ENCODE measurements at places on chromosomes 11 and 22. TPM values are rescaled to one million over a fixed set of nuclear protein-coding genes. Genes with fewer than 3 reads are reported as not detected.

DNA sequence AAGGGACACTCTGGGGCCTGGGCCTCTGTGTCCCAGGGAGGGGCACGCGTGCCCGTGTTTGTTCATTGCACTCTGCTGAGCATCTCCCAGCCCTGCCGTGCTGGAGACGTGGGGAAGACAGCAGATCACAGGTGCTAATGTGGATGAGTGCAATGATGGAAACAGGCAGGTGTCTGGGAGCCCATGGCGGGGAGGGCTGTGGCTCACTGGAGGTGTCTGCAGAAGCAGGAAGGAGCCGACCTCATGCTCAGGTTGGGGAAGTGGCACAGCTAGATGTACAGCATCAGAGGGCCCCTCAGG is 7.9 kb downstream of the TMEM258 start:
- no peak for DNase-seq

- no peak for DNase-seq
Measured at GRCh38 chr22:41504397-41504796, 35.5 kb downstream of the ACO2 start.

GRCh38 chr11:73401217-73401923 is 25.2 kb downstream of the RELT start:
- DNase-seq, result no peak

GRCh38 chr11:11839718-11840117 is 2.1 kb upstream of the USP47 start:
- DNase-seq, result no peak

DNA sequence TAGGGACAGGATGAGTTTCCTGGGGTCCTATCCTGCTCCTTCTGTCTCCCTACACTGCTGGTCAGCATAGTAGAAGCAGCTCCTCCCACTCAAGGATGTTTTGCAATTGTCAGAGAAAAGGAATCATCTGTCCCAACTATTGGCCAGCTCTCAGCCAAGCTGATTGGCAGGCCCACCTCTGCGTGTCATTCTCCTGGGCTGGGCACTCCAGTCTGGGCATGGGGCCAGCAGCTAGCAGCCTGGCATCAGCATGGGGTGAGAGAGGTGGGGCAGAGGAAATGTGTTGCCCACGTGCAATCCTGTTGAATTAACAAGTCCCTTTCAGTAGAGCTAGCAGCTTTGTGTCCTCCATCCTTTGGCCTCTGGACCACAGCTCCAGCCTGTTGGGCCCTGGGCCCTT is 14.1 kb downstream of the ANKK1 start:
- DNase-seq, result no peak

GRCh38 chr22:50294319-50294656 is 13.2 kb downstream of the PLXNB2 start:
- DNase-seq, result no peak

DNA sequence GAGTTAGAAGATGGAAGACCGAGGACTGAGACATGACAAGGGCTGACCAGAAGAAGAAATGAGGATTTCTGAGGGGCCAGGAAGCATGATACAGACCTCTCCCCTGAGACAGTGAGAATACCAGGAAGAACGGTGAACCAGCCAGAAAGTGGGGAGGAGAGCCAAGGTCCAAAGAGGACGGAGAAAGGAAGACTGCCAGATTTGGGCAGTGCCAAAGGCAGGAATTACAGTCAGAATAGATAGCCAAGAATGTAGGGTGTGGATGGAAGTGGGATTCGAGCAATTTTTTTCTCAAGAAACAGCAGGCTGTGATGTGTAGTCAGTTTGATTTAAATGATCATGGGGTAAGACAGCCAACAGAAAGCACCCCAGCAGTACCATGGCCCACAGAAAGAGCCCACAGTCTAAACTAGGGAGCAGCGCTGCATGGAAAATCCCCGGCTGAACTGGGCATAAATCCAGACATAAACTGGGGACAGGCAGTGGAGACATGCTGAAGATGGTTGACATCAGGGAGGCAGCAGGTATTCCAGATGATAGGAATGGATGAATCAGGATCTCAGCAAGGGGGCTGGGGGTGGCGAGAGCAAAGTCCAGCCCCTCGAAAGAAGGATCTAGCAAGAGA is 67.3 kb upstream of the BARX2 start:
- no peak for DNase-seq

GRCh38 chr11:63764340-63764678 is 4.3 kb downstream of the ZFTA start:
- no peak for DNase-seq

Gene ALDH3B1
- not detected for total RNA-seq

Gene CD3E
- total RNA-seq, result 476 TPM

All from activated CD4-positive, alpha-beta memory T cell treated with anti-CD3 and anti-CD28 coated beads for 36 hours (primary cell).